Aorta (tissue), 5 donors: ENCODE measurements at places on chromosomes 1 and 21. TPM values are rescaled to one million over a fixed set of nuclear protein-coding genes. Genes with fewer than 3 reads are reported as not detected.

- no peak for DNase-seq
These were observed 211.6 kb downstream of the LMX1A start for GRCh38 chr1:165144757-165145397.

GRCh38 chr1:78254517-78254916, 208.8 kb downstream of the GIPC2 start:
- DNase-seq, result no peak

GRCh38 chr1:47779613-47780012, 217.6 kb downstream of the TRABD2B start:
- DNase-seq, result no peak

F13B gene
- total RNA-seq, result not detected

TRIM67 gene
- not detected for total RNA-seq

GRCh38 chr1:1373815-1374588, 1.0 kb downstream of the AURKAIP1 start:
- DNase-seq, result no peak

FCMR gene
- 4.0 TPM for total RNA-seq

TADA1 gene
- total RNA-seq, result 7.0 TPM

DNA sequence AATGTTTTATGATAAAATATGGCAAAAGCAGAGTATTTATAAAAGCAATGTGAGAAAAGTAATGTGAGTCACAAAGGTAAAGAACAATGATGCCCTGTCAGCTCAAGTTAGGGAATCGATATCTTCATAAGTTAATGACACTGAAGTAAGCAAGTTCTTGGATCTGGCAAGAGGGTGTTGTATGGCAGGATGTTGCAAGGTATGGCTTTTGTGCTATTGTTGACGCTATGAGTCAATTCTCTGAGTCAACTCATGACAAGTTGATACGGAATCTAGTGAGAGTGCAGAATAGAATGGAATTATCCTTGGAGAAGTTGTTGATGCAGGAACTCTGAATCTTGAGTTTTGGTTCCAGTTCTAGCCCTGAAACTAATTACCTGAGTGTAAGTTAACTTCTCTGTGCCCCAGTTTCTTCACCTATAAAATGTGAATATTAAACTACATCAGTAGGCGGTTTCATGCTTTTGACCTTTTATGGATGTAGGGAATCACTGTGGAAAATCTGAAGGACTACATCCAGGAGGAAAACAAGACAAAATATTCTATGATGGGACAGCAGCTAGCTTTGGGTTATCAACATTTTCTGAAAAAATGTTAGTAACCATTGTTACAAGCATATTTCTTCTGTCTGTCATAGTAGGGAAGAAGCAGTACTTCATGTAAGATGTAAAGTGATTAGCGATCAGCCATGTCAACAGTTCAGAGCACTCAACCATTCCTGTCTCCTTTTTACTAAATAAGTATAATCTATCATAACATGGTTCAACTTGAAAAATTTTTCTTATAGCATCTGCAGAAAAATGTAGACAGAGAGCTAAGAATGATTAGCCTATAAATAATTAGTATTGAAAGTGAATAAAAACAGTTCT, 96.9 kb downstream of the ATP6V1G3 start:
- no peak for DNase-seq

GRCh38 chr1:203130358-203130985, 2.9 kb downstream of the ADORA1 start:
- DNase-seq, result peak; percentile 44

- no peak for DNase-seq
These were observed 245.3 kb downstream of the RERE start for GRCh38 chr1:8572106-8572505.

DNA sequence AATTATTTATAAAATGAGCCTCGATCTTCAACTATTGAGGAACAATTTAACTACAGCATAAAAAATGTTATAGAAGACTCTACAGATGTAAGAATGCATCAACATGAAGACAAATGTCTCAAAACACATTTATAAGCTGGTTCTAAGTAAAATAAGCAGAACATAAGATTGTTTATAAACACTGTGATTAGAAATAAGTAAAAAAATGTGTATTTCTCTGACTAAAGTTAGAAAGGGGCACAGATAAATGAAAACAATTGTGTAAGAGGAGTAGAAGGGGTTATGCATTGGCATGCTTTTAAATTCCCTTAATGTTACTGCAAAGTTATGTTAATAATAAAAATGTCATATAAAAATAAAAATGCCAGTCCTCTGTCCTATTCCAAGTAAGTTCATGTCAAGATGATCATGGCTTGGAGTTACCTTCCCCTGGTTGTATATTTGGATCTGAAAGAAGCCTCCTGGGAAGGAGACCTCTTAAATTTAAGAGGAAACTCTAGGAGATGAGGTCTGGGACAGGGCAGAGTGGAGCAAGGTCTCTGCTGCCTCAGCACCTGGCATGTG, 70.2 kb upstream of the FAM20B start:
- DNase-seq, result no peak

DNA sequence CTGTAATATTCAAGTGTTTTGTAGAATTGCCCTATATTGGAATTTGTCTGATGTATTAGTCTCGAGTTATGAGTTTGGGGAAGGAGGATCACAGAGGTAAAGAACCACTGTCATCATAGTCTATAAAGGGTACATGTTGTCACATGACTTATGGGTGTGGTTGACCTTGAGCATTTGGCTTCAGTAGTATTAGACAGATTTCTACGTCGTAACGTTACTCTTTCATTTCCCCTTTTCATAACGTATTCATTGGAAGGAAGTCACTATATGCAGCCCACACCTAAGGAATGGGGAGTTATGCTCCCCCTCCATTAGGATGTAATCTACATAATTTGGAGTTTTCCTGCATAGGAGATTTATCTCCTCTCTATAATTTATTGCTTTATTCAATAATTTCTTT, 110.1 kb upstream of the VAV3 start:
- no peak for DNase-seq

GRCh38 chr21:41895643-41896493, 16.7 kb upstream of the PRDM15 start:
- no peak for DNase-seq

GRCh38 chr1:117240547-117240946, 29.8 kb upstream of the VTCN1 start:
- no peak for DNase-seq

GRCh38 chr1:105027838-105028471, 1278.3 kb downstream of the AMY1C start:
- DNase-seq, result no peak

GRCh38 chr1:62676611-62677356, 11.4 kb downstream of the DOCK7 start:
- no peak for DNase-seq

GRCh38 chr21:35510294-35510693, 461.2 kb upstream of the RUNX1 start:
- DNase-seq, result no peak

DNA sequence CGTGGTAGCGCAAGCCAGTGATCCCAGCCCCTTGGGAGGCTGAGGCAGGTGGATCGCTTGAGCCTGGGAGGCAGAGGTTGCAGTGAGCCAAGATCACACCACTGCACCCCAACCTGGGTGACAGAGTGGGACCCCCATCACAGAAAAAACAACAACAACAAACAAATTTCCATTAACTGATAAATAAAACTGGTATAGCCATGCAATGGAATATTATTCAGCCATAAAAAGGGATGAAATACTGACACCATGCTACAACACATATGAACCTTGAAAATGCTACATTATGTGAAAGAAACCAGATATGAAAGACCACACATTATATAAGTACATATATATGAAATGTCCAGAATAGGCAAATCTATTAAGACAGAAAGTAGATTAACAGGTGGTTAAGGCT, 12.0 kb downstream of the CLCC1 start:
- no peak for DNase-seq

ASAP3 gene
- 93.9 TPM for total RNA-seq

MROH7 gene
- total RNA-seq, result 13.1 TPM

ACTN2 gene
- total RNA-seq, result 40.5 TPM

DNA sequence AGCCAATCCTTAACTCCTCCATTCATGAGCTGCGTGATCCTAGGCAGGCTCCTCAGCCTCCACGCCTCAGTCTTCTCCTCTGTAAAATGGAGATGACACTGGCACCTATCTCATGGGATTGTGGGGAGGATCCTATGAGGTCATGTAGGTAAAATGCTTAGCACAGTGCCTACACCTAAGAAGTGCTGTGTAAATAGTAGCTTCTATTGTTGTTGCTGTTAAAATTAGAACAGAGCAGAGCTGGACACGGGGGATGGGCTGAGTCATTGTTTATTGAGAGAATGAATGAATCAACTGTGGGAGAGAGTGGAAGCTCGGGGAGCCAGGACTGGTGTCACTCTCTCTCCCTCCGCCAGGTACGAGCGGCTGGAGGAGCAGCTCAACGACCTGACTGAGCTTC, 43.0 kb downstream of the TMCC2 start:
- DNase-seq, result no peak

GRCh38 chr1:157353546-157353945, 198.8 kb downstream of the FCRL5 start:
- DNase-seq, result no peak

WDR64 gene
- total RNA-seq, result not detected
